NCI-H1092 (cell line): ENCODE measurements at places on chromosomes 12 and 14.
A peak's percentile ranks its signal among the peaks of the same experiment; 100 is the strongest.

DNA sequence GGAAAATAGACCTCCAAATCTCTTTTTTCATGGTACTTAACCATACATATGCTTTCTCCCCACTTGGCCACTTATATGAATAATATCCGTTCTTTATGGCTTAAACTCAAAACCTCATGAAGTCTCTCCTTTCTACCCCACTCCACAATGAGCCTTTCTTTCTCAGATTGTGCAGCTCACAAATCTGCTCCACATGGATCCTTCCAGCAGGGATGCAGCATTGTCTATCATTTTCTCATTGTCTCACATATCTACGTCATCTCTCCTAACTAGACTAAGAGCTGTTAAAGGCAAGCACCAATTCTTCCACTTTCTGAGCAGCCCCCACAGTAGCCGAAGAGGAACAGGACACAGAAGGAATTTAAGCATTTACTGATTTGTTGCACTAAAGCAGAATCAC is 106.4 kb downstream of the HECTD4 start:
- no peak for DNase-seq

GRCh38 chr12:44874981-44875416 is 1.1 kb downstream of the NELL2 start:
- no peak for DNase-seq

DNA sequence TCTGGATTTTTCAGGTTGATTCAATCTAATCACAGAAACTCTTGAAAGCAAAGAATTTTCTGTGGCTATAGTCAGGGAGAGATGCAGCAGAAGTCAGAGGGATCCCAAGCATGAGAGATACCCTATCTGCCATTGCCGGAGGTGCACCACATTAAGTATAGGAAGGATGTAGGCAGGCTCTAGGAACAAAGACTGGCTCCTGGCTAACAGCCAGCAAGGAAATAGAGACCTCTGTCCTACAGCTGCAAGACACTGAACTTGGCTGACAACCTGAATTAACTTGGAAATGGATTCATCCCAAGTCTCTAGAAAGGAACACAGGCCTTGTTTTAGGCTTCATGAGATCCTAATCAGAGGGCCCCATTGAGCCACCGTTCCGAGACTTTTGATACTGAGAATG is 364.9 kb upstream of the FLRT2 start:
- no peak for DNase-seq

- DNase-seq: no peak
These were observed 3.3 kb downstream of the PIK3C2G start for GRCh38 chr12:18264581-18265075.

DNA sequence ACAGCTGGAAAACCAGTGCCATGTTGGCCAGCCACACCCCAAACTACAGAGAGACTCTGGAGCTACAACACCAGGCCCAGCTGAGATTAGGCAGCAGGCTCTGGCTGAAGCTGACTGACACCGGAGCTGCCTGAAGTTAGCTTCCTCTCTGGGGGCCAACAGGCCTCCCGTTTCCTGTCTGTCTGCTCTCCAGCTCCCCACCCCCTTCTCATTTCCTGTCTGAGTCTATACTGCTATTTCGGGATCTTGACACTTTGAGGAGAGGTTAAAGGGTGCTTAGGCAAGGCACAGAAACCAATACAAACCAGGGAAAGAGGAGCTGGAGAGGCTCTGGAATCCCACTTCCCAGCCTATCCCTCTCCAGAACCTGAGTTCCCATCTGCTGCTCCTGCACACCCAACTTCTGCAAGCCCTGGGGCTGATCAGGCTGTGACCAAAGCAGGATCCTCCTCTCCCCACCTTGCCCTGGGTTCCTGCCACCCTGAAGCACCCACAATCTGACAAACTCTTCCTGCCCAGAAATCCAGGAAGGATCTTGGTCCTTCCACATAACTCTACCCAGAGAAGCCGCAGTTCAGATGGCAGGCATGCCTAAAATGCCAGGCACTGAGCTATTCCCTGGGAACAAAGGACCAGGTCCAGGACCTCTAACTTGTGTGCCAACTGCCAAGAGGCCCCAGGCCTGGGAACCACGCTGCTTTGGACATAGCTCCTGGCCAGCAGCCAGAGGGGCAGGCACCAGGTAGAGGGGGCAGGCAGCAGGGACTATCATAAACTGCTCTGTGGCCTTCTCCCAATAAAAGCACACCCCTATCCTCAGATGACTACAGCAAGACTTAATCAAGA is 39.9 kb downstream of the PRPF40B start:
- DNase-seq: no peak

DNA sequence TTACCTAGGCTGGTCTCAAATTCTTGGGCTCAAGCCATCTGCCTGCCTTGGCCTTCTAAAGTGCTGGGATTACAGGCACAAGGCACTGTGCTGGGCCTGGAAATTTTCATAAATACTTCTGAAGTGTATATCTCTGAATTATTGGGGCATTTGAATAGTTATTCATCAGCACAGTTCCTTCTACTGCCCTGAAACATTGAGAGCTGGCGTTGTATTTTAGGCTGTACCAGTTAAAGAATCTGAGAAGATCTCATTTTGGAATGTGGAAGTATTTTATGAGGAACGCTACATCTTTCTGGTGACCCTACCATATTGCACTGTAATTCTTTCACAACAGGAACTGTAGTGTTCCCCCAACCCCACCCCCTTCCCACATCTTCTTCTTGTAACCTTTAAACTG is 349.0 kb upstream of the RGS6 start:
- DNase-seq: no peak

DNA sequence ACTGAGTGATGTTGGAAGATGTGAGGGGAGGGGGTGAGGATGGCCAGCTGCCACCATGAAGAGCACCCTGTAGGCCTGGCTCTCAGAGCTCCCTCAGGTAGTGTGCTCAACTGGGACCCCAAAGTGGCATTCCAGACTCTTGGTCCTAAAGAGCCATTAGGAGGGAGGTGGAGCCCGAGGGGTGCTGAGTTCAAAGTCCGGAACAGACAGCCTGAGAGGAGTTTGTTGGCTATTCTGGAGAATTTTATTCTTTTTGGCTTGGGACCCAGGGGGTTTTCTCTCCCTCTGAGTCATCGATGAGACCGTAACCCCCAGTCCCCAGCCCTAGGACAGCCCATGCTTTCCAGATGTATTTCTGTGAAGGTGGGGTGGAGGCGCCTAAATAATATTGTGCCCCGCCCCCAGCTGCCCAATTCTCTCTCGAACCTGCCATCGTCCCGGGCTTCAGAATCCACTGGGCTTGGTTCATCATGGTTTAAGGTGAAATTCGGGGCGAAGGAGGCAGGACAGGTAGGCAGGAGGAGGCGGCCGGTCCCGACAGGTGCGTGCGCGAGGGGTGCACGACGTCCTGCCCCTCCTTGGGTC is 690 bp upstream of the RBP5 start:
- no peak for DNase-seq

GRCh38 chr14:63435838-63436237 is 107.3 kb downstream of the PPP2R5E start:
- no peak for DNase-seq

DNA sequence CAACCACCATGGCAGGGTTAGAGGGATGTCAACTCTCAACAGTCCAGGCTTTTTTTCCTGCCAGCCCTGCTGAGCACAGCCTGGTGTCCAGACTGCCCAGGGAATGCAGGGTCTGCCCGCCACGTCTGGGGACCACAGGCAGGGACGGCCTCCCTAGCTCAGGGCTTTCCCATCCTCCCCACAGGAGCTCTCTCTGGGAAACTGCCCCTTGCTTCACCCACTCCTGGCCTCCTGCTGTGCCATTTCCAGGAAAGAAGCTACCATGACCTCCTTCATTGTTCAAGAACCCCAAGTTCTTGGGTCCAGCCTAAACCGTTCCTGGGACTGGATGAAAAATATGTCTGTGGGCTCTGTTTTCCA is 4.8 kb downstream of the SCNN1A start:
- no peak for DNase-seq

GRCh38 chr14:37587131-37587803 is 7.8 kb downstream of the FOXA1 start:
- DNase-seq: peak; percentile 22
